ENCODE measurements at places on chromosomes 16 and 17. TPM values are rescaled to one million over a fixed set of nuclear protein-coding genes. Genes with fewer than 3 reads are reported as not detected.

Gene CACNG5
- total RNA-seq: 6.8 TPM

Gene LRRC37A3
- total RNA-seq: 85.0 TPM

Gene GDPD3
- total RNA-seq: 5.3 TPM

Gene TGFB1I1
- total RNA-seq: 5.3 TPM

Gene FOXJ1
- total RNA-seq: 5.2 TPM

All from dorsolateral prefrontal cortex (tissue), 122 donors.